Vagina (tissue), 2 donors: ENCODE measurements at places on chromosomes 1 and 21. TPM values are rescaled to one million over a fixed set of nuclear protein-coding genes. Genes with fewer than 3 reads are reported as not detected.

GRCh38 chr1:214330715-214331114, 49.8 kb downstream of the SMYD2 start:
- no peak for DNase-seq
- no peaks in the 10 kb centered on the region for H3K27me3 ChIP-seq
- no peaks in the 10 kb centered on the region for H3K36me3 ChIP-seq
- H3K4me3 ChIP-seq: no peak overlapping the region
- H3K27ac ChIP-seq: no peak overlapping the region
- peaks cover 18% of the 10 kb centered on the region for H3K4me1 ChIP-seq

DNA sequence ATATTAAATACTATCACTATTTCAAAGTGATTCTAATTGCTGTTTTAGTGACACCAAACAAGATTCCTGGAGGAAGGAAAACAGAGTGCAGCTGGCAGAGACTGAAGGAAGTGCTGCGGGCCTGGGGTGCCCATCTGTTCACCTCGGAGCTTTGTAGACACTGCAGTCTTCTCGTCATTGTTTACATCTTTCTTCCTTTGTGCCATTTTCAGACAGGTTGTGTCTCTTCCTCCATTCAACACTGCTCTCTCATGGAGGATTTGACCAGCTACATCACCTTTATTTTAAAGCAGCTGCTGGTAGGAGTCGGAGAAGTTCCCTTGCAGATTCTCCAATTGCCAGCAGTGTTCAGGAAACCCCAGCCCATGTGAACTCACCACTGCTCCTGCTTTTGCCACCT, 37.3 kb downstream of the ABCA4 start:
- no peaks in the 10 kb centered on the region for H3K27me3 ChIP-seq
- DNase-seq: no peak
- no peak overlapping the region for H3K27ac ChIP-seq
- H3K4me1 ChIP-seq: peaks cover 4% of the 10 kb centered on the region

DNA sequence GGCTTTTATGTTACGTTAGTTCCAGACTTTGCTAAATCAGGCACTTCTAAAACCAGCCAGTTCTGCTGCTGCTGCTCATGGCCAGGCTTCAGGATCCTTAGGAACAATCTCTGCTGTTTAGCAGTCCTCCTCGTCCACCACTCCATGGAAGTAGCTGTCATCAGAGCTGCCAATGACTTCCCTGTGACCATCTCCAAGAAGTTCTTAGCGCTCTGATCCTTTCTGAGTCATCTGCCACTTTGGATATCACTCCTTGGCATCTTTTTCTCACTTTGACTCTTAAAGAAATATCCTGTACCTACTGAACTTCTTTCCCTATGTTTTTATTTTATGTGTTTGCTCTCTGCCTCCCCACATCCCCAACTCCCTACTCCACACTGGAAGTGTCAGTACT, 14.7 kb upstream of the IRF2BP2 start:
- no peaks in the 10 kb centered on the region for H3K36me3 ChIP-seq
- H3K27ac ChIP-seq: no peak overlapping the region
- no peak overlapping the region for H3K4me3 ChIP-seq
- H3K27me3 ChIP-seq: no peaks in the 10 kb centered on the region

DNA sequence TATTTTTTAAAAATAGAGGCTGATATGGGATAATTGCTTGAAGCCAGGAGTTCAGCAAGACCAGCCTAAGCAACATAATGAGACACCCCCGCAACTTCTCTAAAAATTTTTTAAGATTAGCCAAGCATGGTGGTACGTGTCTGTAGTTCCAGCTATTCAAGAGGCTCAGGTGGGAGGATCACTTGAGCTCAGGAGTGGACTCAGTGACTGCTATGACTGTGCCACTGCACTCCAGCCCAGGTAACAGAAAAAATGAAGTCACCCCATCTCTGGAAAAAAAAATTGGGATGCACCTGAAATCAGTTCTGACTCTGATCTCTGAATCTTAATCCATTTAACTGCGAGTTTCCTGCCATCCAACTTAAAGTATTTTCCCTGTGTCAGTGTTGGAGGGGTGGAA, 124.2 kb downstream of the MRPS6 start:
- DNase-seq: no peak
- no peaks in the 10 kb centered on the region for H3K36me3 ChIP-seq
- H3K27ac ChIP-seq: no peak overlapping the region
- peaks cover 17% of the 10 kb centered on the region for H3K4me1 ChIP-seq
- no peaks in the 10 kb centered on the region for H3K27me3 ChIP-seq

DNA sequence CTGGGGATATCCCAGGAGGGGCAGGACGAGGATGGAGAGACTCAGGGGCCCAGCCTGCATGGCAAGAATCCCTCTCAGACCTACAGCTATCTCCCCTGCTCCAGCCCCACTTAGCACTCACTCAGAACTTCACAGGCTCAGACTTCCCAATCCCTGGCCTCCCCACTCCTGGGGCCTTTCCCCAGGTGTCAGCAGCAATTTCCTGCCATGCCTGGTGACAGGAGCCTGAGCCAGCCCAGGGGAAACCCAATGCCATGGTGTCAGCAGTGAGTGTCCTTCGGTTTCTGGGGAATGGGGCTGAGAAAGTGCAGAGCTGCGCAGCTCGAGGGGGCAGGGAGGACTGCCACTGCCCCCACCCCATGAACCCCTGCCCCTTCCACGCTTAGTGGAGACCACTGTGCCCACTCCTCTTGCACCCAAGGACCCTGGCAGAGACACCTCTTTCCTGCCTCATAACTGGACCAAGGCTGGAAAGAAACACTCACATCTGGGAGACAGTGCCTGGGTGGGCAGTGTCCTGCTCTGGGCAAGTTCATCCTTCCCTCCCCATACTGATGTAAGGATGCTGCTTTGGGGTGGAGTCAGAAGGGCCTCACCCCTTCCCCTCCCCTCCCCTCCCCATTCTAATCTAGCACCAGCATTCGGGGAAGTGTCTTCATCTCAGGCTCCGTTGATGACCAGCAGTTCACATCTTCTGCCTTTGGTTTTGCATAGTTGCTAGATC, 17.1 kb upstream of the UBL4B start:
- H3K36me3 ChIP-seq: no peaks in the 10 kb centered on the region
- H3K27ac ChIP-seq: no peak overlapping the region
- no peak for DNase-seq
- no peaks in the 10 kb centered on the region for H3K4me1 ChIP-seq
- H3K27me3 ChIP-seq: no peaks in the 10 kb centered on the region

The GBP5 gene
- total RNA-seq: 4.2 TPM

The RAVER2 gene
- total RNA-seq: 15.0 TPM

The SPATA46 gene
- not detected for total RNA-seq

The OR2L3 gene
- not detected for total RNA-seq

The PEAR1 gene
- 11.5 TPM for total RNA-seq
